ENCODE measurements at places on chromosomes 2 and 18. TPM values are rescaled to one million over a fixed set of nuclear protein-coding genes. Genes with fewer than 3 reads are reported as not detected.

DNA sequence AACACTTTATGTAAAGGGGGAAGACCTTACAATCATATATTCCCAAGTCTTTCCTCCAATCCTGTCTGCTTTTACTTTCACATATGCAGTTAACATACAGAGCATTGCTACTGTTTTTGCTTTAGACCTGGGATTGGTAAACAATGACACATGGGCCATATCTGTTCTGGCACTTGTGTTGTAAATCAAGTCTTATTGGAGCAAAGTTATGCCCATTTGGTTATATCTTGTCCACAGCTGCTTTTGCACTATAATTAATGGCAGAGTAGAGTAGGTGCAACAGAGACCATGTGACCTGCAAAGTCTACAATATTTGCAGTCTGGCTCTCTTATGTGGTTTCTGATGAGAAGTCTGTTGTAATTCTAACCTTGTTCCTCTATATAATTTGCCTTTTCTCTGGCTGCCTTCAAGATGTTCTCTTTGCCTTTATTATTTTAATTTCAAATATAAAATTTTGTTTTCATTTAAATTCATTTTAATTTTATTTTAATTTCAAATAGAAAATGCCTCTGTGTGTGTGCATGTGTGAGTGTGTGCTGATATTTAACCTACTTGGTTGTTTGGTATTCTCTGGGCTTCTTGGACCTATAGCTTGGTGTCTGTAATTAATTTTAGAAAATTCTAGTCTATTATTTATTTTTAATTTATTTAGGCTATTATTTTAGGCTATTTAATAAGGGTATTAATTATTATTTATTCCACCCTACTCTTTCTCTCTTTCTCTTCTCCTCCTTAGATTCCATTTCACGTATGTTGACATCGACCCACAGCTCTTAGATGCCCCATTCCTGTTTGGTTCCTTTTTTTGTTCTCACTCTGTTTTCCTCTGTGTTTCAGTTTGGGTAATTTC lies 16.8 kb upstream of the LPIN1 start:
- H3K27me3 ChIP-seq = peaks cover 10% of the 10 kb centered on the region
- no peaks in the 10 kb centered on the region for H3K36me3 ChIP-seq
- H3K4me1 ChIP-seq = peaks cover 16% of the 10 kb centered on the region
- no peak for DNase-seq
- H3K4me3 ChIP-seq = no peak overlapping the region
- no peak overlapping the region for H3K27ac ChIP-seq

DNA sequence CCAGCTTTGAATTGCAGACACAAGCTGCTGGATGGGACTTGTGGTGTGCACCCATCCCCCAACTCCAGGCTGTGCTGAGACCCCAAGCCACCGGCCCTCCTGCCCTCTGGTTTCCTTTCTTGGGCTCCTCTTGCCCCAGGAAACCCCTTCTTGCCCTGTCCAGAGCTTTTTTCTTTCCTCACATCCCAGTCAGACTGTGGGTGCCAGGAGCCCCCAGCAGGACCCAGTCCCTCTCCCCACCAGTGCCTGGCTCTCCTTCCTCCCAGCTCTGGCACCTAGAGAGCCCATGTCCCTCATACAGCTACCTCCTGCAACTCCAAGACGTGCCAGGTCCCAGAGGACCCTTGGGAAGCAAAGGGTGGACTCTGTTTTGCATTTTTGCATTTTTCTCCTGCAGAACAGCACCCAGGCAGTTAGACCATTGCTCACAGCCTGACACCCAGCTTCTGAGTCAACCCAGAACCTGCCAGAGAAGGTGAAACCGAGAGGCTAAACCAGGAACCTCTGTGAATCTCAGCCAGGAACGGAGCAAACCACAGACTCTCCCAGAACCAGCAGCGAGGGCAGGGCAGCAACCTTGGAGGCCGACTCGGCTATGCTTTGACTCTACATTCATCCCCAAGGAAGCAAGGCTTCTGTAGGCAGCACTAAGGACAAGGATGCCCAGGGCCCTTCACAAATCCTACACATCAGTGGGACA lies 221.1 kb downstream of the ANAPC1 start:
- no peaks in the 10 kb centered on the region for H3K27me3 ChIP-seq
- DNase-seq = no peak
- H3K4me1 ChIP-seq = peaks cover 24% of the 10 kb centered on the region
- no peaks in the 10 kb centered on the region for H3K36me3 ChIP-seq
- H3K27ac ChIP-seq = no peak overlapping the region
- H3K4me3 ChIP-seq = no peak overlapping the region

GRCh38 chr2:20519309-20519708 lies 72.4 kb downstream of the RHOB start:
- H3K4me3 ChIP-seq = no peak overlapping the region
- peaks cover 8% of the 10 kb centered on the region for H3K4me1 ChIP-seq
- no peak overlapping the region for H3K27ac ChIP-seq
- no peaks in the 10 kb centered on the region for H3K36me3 ChIP-seq
- no peak for DNase-seq

DNA sequence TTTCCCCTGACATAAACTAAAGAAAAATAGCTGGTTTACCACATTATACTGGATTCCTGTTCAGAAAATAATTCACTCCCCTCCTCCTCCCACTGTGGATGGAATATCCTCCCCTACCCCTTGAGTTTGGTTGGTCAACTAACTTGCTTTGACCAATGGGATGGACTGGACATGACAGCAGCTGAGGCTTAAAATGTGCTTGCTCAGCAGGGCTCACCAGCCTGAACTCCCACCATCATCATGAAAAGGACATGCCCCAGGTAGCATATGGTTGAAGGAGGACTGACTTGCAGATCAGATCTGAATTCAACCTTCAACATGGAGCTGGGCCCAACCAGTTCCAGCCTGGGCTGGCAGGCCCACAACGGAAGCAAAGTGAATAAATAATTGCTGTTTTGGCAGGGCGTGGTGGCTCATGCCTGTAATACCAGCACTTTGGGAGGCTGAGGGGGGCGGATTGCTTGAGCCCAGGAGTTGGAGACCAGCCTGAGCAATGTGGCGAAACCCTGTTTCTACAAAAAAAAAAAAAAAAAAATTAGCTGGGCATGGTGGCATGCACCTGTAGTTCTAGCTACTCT lies 284.4 kb downstream of the AFF3 start:
- no peak for DNase-seq
- no peaks in the 10 kb centered on the region for H3K27me3 ChIP-seq
- H3K36me3 ChIP-seq = peaks cover 2% of the 10 kb centered on the region
- H3K4me3 ChIP-seq = no peak overlapping the region
- H3K4me1 ChIP-seq = peaks cover 16% of the 10 kb centered on the region

GRCh38 chr18:10080372-10080771 lies 166.6 kb downstream of the VAPA start:
- no peak overlapping the region for H3K4me3 ChIP-seq
- peaks cover 18% of the 10 kb centered on the region for H3K36me3 ChIP-seq
- no peak for DNase-seq
- H3K27me3 ChIP-seq = no peaks in the 10 kb centered on the region
- peaks cover 28% of the 10 kb centered on the region for H3K4me1 ChIP-seq
- no peak overlapping the region for H3K27ac ChIP-seq

DNA sequence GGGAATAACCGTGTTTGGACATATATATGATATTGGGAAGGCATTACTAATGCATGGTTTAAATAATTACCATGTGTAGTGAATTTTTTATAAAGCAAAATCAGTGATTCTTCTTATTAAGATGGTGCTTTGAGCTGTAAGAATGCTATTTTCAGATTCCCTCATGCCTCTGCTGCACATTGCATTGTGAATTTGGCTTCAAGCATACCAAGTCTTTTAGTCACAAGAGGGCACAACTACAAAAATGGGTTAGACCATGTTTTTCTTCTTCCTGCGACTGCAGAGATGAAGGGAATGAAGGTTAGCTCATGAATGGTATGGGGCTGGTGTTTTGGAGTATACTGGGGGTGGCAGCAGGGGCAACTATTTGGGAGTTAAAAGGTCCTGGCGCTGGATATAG lies 320.1 kb downstream of the SLC4A3 start:
- H3K36me3 ChIP-seq = no peaks in the 10 kb centered on the region
- no peaks in the 10 kb centered on the region for H3K4me1 ChIP-seq
- H3K4me3 ChIP-seq = no peak overlapping the region

DNA sequence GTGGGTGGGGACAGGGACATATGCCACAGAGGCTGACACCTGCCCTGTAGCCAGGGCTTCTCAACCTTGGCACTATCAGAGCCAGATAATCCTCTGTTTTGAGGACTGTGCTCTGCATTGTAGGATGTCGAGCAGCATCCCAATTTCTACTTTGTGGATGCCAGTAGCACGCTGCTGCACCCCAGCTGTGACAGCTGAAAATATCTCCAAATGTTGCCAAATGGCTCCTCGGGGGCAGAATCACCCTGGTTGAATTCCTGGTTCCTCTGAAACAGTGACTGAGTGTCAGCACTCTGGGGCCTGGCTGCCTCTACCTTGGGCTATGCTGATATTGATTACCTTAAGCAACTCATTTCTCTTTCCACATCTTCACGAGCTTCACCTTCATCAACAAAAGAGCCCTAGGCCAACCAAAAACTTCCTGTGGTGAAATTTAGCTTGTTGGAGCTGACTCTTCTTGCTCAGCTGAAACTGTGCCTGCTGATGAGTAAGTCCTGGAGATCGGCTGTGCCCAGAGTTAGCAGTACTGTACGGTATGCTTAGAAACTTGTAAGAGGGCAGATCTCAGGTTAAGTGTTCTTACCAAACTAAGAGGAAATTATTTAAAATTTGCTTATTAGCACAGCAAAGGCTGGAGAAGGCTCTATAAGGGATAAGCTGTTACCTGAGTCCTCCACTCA lies 138.1 kb downstream of the SEPTIN10 start:
- H3K27ac ChIP-seq = no peak overlapping the region
- no peaks in the 10 kb centered on the region for H3K27me3 ChIP-seq
- H3K36me3 ChIP-seq = no peaks in the 10 kb centered on the region
- DNase-seq = no peak
- no peak overlapping the region for H3K4me3 ChIP-seq
- H3K4me1 ChIP-seq = peaks cover 40% of the 10 kb centered on the region

DNA sequence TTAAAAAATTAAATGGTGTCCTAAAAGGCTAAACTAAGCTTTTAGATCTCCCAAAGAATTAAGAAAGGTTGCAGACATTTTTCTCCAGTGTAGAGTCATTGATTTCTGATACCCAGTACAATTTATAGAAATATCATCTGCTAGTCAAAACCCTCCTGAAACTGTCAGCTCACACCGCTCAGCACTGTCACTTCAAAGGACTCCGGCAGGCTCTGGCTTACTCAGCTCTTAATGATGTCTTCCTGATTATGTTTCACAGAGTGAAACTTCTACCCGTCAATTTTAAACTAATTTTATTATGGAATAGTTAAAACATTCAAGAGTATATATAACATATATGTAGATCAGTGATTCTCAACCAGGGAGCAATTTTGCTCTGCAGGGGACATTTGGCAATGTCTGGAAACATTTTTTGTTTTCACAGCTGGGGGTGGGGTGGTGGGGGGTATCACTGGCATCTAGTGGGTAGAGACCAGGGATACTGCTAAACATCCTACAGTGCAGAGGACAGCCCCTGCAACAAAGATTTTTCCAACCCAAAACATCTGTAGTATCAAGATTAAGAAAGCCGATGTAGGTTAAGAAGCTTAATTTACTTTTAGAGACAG lies 31.6 kb downstream of the CDK15 start:
- H3K4me1 ChIP-seq = peaks cover 6% of the 10 kb centered on the region
- H3K27me3 ChIP-seq = no peaks in the 10 kb centered on the region
- H3K4me3 ChIP-seq = no peak overlapping the region
- peaks cover 21% of the 10 kb centered on the region for H3K36me3 ChIP-seq
- H3K27ac ChIP-seq = no peak overlapping the region

The FAM110C gene
- total RNA-seq = 6.4 TPM

The SPP2 gene
- total RNA-seq = not detected

The KCNG2 gene
- total RNA-seq = not detected

All from mesothelial cell of epicardium (in vitro differentiated cells).